Left lung (tissue), 14 donors: ENCODE measurements at places on chromosomes 6 and 20. TPM values are rescaled to one million over a fixed set of nuclear protein-coding genes. Genes with fewer than 3 reads are reported as not detected.

GRCh38 chr6:11027565-11028110 lies 16.5 kb downstream of the ELOVL2 start:
- no peak for DNase-seq

DNA sequence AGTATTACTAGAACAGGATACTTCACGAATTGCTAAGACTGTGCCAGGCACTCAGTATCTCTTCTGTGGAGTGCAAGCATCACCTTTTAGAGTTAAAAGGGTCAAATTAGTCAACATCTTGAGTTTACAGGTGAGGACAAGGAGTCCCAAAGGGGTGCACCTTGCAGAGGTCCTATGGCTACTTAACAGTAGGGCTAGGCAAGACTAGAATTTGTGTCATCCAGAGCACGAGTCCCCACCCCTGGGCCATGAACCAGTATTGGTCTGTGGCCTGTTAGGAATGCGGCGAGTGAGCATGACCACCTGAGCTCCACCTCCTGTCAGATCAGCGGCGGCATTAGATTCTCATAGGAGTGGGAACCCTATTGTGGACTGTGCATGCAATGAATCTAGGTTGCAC lies 10.5 kb upstream of the DSTN start:
- DNase-seq: peak; percentile 48

DNA sequence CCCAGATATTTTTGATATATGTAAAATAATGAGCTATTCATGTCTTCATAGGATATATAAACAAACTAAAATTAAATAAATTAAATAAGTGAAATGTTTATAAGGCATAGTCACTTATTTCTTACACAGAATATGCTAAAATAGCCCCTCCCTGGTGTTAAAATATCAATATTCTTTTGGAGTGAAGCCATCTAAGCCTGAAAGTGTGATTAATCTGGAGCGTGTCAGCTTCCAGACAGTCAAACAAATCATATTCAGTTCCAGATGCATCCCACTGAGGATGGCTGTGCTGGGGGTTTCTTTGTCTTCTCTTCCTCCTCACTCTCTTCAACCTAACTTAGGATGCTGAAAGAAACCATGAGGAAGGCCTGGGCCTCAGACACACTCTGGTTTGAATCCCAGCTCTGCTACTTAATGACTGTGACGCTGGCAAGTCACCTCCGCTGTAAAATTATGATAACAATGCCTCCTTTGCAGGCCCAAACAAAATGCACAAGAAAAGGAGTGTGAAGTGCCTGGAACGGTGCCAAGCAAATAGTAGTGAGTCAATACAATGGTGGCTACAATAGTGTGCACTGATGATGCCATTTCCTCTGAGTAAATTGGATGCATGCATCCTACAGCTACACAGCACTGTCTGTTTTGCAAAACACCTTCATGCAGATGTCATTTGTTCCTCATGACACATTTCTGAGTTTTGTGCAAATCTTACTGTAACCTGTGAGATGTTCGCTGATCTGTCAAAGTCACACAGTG lies 161.4 kb downstream of the FOXC1 start:
- no peak for DNase-seq

DNA sequence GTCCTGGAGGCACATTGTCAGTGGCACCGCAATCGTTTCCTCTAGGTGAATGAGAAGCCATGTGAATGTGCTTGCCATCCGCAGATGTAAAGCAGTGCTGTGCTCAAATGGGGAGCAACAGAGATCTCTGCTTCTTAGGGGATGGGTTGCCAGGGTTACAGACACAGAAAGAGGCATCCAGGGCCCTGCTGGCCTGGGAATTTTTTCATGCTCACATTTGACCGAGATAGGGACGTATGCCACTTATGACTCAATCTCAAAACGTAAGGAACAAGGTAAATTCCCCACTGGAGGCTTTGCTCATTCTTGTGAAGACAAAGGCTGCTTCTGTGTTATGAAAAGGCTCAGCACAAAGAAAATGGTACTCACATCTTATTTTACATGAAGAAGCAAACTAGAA lies 11.0 kb downstream of the C6orf118 start:
- no peak for DNase-seq

GRCh38 chr6:165181951-165182414 lies 127.4 kb downstream of the C6orf118 start:
- no peak for DNase-seq

DNA sequence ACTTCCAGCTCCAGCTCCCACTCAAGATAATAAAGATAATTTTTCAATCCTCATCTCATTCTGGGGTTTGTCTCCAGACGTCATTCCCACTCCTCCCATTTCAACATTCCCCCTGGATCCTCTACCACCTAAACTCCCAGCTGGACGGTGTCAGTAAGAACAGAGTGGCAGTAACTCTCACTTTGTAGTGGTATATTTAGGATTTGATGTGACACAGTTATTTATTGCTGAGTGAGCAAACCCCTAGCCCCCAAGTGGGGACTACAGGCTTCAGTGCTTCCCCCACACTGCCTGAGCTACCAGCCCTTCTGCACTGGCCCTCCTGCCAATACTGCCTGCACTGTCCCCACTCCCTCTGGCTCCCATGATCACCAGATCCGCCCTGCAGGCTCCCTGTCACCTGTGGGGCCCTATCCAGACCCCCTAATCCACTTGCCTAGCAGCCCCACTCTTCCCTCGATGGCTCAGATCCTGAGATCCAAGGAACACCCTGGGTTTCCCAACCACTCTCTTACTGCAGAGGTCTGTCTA lies 2.4 kb downstream of the C6orf47 start:
- peak; percentile 40 for DNase-seq

DNA sequence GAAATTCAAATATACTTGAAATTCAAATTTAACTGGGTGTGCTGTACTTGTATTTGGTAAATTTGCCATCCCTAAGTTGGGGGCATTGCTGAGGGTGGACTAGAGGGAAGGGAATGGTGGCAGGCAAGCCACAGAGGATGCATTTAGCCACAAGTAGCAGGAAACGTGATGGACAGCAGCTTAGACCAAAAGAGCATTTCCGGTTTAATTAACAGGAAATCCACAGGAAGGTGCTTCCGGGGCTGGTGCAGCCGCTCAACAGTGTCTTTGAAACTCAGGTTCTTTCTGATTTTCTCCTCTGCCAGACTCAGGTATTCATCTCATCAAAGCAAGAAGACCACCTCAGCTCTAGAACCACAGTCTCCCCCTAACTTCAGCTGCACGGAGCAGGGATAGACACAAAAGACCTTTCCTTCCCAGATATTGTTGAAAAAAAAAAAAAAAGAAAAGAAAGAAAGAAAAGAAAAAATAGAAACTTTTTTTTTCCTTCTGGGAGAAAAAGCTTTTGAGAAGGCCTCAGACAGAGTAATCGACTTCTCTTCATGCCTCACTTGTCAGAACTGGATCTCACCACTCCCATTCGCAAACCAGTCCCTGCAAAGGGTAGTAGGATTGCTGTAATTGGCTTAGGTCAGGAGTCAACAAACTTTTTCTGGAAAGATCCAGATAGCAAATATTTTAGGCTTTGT lies 8.0 kb upstream of the BCAS1 start:
- no peak for DNase-seq

DNA sequence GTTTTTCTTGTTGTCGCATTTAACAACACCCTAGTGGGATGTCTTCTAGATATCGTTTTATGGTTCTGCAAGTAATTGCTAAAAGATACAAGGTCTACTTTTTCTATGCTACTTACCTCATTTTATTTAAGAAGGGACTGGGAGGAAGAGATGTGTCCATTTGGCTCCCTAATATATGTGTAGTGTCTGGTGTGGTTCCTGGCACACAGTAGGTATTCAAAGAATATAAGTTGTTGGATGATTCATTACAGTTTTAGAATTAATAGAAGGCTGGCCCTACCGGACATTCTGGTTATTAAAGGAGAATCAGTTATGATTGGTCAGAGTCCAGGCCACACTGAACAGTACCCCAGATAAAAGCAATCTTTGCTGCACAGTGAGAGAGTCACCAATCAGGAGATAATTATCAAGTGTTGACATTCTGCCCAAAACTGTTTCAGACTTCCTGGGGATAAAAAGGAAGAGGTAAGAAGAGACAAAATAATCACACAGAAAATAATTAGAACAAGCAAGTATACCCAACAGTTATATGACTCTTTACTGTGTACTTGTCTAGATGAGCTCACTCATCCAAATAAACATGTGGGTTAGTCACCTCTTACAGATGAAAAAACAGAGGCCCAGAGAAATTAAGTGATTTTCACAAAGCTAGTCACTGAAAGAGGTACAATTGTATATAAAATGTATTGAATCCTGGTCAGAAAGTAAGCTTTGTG lies 7.0 kb downstream of the TMEM244 start:
- DNase-seq: no peak

DNA sequence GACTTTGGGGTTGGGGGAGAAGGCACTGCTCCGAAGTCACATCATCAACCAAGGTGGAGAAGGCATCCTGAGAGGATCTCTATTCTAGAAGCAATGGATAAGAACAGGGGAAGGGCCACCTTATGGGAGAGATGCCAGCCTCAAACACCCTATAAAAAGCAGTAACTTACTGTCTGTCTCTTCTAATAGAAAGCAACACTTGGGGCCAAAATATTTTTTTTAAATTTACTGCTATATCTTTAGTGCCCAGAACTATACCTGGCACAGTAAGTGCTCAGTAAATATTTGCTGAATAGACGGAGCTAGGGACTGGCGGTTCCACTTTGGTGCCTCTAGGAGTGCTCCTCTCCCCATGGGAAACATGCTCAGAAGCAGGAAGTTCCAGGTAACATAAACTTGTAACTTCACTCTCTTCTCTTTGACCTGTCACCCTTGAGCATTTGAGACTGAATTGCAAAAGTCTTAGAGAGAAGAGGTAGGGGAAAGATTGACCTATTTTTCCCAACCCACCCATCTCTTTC lies 807 bp upstream of the OTOR start:
- no peak for DNase-seq

DNA sequence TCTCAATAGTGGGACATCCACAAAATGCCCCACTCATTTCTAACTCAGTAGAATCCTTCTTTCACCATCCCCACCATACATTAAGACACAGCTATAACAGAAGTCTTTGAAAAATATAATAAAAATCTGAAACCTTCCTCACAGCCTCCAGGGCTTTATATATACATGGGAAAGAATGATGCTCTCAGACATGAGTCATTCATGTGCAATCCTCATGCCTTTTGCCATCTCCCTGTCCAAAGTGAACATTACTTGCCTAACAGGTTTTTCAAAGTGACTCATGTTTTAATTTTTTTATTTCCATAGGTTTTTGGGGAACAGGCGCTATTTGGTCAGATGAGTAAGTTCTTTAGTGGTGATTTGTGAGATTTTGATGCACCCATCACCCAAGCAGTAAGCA lies 162.7 kb downstream of the RALGAPA2 start:
- DNase-seq: no peak

DNA sequence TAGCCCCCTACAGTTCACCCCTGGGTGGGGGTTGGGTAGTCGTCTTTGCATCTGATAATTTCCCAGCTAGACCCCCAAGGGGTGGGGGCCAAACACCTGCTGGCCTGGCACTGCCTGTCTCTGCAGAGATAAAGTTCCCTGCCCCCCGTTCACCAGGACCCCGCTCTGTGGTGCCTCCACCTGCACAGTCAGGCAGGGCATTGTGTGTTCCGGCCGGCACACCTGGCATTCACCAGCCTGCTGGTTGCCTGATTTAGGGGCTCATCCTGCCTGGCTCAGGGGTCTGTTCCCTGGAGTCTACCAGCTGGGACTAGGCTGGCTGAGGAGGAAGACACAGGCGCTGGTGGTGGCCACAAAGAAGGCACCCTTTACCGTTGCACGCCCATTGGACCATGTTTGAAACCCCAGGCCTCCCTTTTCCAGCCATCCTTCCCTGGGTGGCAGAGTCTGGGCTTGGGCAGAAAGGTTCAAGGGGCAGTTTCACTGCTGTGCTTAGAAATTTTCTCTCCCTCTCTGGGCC lies 30.8 kb upstream of the SCRT2 start:
- DNase-seq: no peak

- DNase-seq: no peak
Observed at GRCh38 chr20:59939879-59940128, 301 bp downstream of the PPP1R3D start.

IL17A gene
- not detected for polyA plus RNA-seq

IMPG1 gene
- polyA plus RNA-seq: 1.1 TPM

PRICKLE4 gene
- polyA plus RNA-seq: 11.8 TPM
